ENCODE measurements at places on chromosomes 13 and 19.

GRCh38 chr13:109036078-109036780, 406.8 kb downstream of the MYO16 start:
- no peak for DNase-seq

DNA sequence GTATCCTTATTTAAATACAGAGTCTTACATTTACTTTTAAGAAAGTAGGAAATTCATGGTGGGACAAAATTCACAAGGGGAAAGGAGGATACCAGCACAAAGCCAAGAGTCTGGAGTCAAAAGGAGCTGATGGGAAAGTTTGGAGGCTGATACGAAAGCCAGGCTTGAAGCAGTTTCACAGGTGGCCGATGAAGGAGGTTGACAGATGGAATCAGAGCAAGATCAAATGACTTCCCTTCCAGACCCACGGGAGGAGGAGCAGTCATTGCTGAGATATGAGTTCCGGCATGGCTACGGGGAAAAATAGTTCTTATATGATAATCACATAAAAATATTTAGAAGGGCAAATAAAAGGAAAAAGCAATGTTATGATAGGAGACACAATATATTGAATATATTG, 65.0 kb downstream of the DGKH start:
- DNase-seq = no peak

GRCh38 chr19:48842789-48843162, 6.5 kb upstream of the HSD17B14 start:
- no peak for DNase-seq

DNA sequence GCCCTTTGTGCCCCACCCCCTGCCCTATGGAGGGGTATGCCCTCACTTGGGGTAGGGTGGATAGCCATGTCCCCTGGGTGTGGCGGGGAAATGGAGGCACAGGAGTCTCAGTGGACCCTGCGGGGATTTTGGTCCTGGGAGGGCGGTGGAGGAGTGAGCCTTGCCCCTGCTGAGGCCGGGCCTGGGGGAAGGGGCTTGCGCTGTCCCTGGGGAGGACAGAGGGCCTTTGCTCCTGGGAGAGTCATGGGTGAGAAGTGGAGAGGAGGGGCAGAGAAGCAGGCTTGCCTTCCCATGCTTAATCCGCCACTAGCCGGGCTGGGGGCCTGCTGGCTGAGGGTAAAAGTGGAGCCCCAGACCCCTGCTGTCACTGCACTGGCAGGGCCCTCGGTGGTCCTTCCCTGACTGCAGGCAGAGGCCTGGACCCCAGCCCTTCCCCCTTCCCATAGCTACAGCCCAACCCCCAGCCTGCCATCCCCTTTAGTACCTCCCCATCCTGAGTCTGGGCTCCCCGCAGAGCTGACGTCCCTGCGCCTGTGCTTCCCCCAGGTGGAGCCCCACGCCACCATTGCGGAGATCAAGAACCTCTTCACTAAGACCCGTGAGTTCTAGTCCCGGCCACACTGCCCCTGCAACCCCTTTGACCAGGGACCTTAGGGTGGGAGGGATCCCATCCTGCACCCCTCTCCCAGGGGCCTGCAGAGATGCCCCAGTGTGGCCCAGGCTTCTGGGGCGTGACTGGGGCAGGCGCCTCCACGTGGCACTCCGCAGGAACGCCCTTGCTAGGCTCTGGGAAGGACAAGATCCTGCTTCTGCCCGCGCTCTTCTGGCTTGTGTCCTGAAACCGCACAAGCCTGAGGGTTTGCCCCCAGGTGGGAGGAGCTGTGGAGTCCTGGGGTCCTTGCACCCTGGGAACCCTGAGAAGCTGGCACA, 8.9 kb downstream of the NDUFB7 start:
- DNase-seq = no peak

DNA sequence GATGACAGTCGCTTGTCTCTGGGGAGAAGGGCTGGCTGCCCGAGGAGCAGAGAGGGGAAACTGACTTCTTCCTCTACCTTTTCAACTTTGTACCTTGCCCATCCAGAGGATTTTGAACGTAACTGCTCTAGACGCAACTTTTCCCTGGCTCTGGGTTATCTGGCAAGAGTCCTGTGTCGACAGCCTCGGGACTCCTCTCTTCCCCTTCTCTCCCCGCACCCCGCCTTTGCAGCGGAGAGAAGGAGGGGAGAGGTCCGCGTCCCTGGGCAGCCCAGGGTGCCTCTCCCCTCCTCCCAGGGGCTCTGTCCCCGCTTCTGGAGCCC, 574 bp downstream of the SH3GL1 start:
- DNase-seq = no peak

- DNase-seq = peak; percentile 60
Measured at GRCh38 chr13:67726979-67727378, 496.8 kb upstream of the PCDH9 start.

- DNase-seq = no peak
Measured at GRCh38 chr19:49324801-49325576, at the start of gene SLC6A16. Gene SLC6A16 (minus strand): TSS chr19:49325191. CDS start chr19:49311347, 13,844 bp downstream.

DNA sequence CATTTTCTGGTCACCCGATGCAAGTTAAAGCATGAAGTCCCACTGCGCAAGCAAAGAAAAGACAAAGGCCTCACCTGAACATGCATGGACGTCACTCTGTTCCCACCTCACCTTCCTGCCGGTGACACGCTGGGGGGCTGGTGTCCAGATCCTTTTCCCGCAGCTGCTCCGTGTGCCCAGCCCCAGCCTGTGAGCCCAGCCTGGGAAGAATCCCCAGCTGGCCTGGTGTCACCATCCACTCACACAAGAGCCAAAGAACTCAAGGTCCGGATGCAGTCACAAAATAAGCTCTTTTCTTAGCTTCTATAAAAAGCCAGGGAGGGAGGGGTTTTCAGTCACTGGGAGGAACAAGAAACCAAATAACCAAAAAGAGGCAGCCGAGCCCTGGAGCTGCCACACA, 249.9 kb downstream of the COL4A1 start:
- no peak for DNase-seq

- no peak for DNase-seq
Measured at GRCh38 chr19:46748325-46749109, 2.3 kb upstream of the STRN4 start.

GRCh38 chr13:48828962-48829411, 146.7 kb upstream of the FNDC3A start:
- no peak for DNase-seq

DNA sequence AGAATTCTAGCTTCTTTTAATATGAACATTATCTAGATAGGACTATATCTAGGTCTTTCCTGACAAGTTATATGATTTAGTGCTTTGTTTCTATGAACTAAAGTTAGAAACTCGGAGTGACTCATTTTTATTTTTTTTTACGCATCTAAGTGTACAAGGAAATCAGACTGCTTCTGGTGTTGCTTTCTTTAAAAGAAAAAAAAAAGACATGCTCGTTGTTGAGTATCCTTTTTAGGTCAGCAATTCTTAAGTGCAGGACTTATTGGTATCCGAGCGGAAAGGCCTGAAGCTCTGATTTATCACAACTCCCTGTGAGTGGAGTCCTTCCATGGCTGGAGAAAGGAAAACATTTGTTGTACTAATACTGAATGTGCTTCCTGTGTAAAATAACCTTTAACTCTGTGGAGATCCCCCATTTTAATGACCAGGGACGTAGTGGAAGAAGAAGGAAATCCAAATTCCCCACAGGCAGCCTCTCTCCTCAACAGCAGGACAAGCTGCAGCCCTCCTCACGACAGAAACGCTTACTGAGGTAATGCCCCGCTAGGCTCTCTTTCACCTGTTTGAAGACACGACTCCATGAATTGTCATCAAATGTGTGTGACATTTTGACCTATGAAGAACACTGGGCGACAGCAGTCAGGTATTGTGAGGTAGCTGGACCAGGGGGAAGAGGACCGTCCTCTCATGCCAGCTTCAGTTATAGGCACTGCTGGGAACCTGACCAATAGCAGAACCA, 17.9 kb upstream of the POMP start:
- no peak for DNase-seq

DNA sequence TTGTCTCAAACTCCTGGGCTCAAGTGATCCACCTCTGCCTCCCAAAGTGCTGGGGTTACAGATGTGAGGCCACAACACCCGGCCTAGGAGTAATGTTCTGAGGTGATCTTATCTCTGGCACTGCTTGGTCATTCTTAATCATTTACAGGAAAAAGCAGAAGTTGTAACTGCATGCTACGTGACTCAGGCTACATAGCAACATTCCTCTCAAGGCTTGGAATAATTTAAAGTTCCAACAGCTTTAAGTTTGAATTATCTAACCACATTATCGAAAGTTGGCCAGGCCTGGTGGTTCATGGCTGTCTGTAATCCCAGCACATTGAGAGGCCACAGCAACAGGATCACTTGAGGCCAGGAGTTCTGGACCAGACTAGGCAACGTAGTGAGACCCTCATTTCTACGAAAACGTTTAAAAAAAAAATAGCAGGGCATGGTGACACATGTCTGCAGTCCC, 3.9 kb upstream of the B9D2 start:
- DNase-seq = no peak

- DNase-seq = no peak
Measured at GRCh38 chr19:368630-369024, 24.0 kb upstream of the MIER2 start.

DNA sequence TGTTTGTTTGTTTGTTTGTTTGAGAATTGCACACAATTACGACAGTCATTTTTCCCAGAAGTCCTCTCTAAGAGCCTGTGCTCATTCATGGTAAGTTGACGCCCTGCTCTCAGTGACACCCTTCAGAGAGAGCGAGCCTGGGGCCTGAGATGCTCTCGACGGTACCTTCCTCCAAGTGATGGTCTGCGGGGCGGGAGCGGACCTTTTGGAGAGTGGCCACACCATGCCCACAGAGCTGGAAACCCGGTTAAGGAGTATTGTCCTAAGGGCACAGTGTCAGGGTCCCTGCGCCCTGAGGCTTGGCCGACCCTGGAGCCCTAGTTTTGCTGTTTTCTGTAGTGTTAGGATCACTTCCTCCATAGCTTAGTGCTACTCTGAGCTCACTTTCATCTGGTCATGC, 3.6 kb downstream of the POP4 start:
- DNase-seq = no peak

GRCh38 chr13:69069554-69070133, 1038.0 kb upstream of the ATXN8OS start:
- no peak for DNase-seq

GRCh38 chr13:29438769-29439168, 156.7 kb downstream of the SLC7A1 start:
- DNase-seq = no peak

DNA sequence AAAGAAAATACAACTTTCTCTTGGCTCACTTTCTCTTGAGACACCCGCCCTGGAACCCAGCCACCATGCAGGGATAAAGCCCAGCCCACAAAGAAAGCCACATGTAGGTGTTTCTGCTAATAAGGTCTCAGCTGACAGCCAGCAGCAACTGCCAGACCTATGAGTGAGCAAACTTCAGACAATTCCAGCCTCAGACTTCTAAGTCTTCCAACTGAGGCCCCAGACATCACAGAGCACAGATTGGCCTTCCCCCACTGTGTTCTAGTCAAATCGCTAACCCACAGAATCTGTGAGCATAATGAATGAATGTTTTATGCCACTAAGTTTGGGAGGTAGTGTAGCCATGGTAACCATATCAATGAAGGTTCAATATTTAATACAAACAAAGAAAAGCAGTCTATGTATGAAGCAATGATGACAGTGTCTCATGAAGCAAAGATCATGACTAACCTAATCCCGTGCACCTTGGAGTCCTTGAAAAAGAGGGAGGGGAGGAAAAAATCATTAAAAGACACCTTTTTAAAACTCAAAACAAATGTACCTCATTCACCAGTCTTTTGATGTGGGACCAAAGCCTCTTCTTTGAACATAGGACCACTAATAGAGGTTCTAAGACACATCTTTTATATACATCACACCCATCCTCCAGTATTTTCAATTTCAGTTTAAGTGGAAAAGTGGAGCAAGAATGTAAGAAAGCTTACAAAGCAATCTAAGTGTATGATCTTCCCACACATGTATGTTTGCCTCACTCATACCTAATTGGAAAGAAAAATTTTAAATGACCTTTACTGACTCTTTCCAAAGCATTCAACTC, 6.2 kb downstream of the MRPS31 start:
- peak; percentile 60 for DNase-seq

- DNase-seq = no peak
Measured at GRCh38 chr13:90700340-90700739, 647.1 kb upstream of the MIR17HG start.

DNA sequence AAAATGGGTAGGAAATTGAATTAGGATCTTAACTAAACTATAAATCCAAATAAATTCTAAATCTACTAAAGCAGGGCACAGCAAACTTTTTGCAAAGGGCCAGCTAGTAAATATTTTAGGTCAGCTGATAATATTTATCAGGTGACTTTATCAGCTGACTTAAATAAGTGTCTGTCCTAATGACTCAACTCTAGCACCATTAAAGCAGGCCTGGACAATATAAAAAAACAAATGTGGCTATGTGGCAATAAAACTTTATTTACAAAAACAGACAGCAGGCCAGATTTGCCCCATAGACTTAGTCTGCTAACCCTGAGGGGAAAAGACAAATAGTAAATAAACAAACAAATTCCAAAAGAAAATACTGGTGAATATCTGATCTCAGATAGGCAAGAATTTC, 27.7 kb upstream of the DOCK9 start:
- DNase-seq = no peak

GRCh38 chr13:48043789-48044503, 6.4 kb downstream of the NUDT15 start:
- DNase-seq = no peak

GRCh38 chr19:49120868-49121267, 1.5 kb downstream of the PPFIA3 start:
- no peak for DNase-seq

DNA sequence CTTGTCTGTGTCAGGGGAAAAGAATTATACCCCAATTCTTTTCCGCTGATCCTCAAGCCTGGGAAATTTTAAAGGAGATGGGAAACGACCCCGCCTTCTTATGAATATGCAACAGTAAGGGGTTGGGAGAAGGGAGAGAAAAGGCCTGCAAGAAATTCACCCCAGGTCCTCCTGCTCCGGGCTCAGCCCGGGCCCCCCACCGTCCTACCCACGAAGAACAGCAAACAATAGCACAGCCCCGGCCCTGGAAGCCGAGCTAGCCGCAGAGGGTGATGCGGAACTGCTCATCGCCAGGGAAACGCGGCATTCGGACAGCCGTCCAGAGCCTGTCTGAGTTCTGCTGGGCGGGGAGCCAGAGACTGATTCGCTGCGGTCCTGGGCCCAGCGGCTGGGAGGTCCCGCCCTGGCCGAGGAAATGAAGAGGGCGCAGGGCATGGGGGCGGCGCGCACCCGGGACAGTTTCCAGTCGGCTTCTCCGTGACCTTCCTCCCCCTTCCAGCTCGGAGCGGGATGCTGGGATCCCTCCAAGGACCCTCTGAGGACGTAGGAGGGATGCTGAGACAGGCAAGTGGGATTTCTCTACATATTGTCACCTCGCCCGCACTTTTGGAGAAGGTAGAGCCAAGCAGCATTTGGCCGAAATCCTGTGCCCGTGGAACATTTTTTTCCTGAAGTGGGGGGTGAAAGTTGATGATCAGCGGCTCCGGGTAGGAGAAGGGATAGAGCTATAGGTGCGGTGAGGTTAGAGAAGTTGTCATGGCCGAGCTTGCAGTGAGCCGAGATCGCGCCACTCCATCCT, 82.3 kb upstream of the C1QTNF9B start:
- DNase-seq = peak; percentile 80
